Natural killer cell (primary cell): ENCODE measurements at places on chromosomes 4 and X. TPM values are rescaled to one million over a fixed set of nuclear protein-coding genes. Genes with fewer than 3 reads are reported as not detected.
A peak's percentile ranks its signal among the peaks of the same experiment; 100 is the strongest.

EPGN gene
- total RNA-seq, result not detected

- no peak overlapping the region for H3K27ac ChIP-seq
- H3K4me1 ChIP-seq, result no peaks in the 10 kb centered on the region
- peaks cover 40% of the 10 kb centered on the region for H3K36me3 ChIP-seq
- no peak for DNase-seq
- no peak overlapping the region for H3K4me3 ChIP-seq
- H3K27me3 ChIP-seq, result no peaks in the 10 kb centered on the region
These were observed 41.7 kb downstream of the ATP8A1 start for GRCh38 chr4:42615131-42615763.

GRCh38 chr4:112847045-112847444, 202.4 kb upstream of the ANK2 start:
- no peaks in the 10 kb centered on the region for H3K36me3 ChIP-seq
- H3K27me3 ChIP-seq, result no peaks in the 10 kb centered on the region
- no peaks in the 10 kb centered on the region for H3K4me1 ChIP-seq
- no peak overlapping the region for H3K27ac ChIP-seq
- H3K4me3 ChIP-seq, result no peak overlapping the region

GRCh38 chrX:71052721-71053120, 15.4 kb downstream of the SNX12 start:
- no peak for DNase-seq
- peak overlapping the region; percentile 21 for H3K4me3 ChIP-seq
- H3K27ac ChIP-seq, result peak overlapping the region; percentile 45
- H3K4me1 ChIP-seq, result peaks cover 11% of the 10 kb centered on the region
- no peaks in the 10 kb centered on the region for H3K27me3 ChIP-seq

GRCh38 chr4:8307121-8307520, 37.6 kb downstream of the HTRA3 start:
- no peak for DNase-seq
- no peaks in the 10 kb centered on the region for H3K27me3 ChIP-seq
- no peaks in the 10 kb centered on the region for H3K36me3 ChIP-seq
- H3K27ac ChIP-seq, result no peak overlapping the region
- no peaks in the 10 kb centered on the region for H3K4me1 ChIP-seq

- no peak for DNase-seq
- no peak overlapping the region for H3K4me3 ChIP-seq
- H3K27ac ChIP-seq, result no peak overlapping the region
- H3K36me3 ChIP-seq, result no peaks in the 10 kb centered on the region
- H3K4me1 ChIP-seq, result no peaks in the 10 kb centered on the region
- H3K27me3 ChIP-seq, result no peaks in the 10 kb centered on the region
These were observed 221.6 kb downstream of the DCLK2 start for GRCh38 chr4:150299816-150300215.
